ENCODE measurements at places on chromosomes 11 and 22.

DNA sequence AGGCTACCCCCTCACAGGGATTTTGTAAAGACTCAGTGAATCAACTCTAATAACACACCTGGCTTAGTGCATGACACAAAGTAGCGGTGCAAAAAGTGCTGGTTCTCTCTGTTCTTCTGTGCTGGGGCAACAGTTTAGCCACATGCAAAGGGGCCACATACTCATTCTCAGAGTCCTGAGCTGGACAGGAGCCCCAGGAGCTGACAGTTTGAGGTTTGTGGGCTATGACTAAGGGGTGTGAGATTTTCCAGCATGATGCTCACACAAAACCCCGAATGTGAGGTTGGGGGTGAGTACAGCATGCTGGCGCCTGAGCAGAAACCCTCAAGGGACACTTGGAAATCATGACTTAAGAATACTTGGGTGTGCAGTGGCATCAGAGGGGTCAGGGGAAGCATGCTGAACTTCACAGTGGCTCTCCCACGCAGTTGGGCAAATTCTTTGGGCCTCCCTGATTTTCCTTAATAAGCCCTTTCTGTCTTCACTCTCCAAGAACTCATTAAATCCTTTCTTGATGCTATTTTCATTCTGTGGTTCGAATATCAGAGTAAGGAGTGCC is 31.0 kb downstream of the TMPRSS5 start:
- DNase-seq, result no peak

DNA sequence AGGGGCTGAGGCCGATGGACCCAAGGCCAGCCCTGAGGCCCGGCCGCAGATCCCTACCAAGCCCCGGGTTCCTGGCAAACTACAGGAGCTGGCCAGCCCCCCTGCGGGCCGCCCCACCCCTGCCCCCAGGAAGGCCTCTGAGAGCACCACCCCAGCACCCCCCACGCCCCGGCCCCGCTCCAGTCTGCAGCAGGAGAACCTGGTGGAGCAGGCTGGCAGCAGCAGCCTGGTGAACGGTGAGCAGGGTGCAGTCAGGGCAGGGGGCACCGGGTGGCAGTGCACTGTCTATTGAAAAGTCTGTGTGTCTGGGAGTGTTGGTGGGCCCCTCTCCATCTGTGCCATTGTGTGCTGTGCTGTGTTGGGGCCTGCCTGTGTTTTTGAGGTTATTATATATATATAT is 16.1 kb downstream of the MICALL1 start:
- DNase-seq, result no peak

DNA sequence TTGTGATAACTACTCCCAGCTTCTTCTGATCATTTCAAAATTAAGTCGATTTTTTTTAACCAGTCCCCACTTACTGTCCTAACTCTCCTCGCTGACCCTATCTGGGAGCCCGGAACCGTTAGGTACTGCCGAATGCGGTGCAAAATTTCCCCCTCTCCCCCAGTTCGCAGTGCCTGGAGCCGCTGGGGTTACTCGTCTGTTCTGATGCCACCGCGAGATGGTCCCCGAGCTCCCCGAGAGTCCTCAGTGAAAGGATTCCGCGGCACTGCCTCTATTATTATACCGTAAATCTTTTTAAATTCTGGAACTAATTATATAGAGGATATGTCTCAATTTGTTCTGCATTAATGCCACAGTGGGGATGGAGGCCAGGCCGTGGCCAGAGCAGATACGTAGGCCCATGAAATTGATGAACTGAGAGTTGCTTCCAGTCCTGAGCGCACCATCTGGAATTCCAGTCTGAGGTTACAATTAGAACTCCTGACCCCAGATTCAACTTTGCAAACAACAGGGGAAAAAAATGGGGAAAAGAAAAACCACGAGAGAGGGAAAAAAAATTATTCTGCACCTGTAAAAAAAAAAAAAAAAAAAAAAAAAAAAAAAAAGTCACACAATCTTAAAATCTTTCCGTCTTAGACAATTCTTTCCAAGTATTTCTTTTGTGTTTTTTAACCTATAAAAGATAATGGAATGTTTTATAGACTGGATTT is 4.3 kb upstream of the WT1 start:
- DNase-seq, result no peak

DNA sequence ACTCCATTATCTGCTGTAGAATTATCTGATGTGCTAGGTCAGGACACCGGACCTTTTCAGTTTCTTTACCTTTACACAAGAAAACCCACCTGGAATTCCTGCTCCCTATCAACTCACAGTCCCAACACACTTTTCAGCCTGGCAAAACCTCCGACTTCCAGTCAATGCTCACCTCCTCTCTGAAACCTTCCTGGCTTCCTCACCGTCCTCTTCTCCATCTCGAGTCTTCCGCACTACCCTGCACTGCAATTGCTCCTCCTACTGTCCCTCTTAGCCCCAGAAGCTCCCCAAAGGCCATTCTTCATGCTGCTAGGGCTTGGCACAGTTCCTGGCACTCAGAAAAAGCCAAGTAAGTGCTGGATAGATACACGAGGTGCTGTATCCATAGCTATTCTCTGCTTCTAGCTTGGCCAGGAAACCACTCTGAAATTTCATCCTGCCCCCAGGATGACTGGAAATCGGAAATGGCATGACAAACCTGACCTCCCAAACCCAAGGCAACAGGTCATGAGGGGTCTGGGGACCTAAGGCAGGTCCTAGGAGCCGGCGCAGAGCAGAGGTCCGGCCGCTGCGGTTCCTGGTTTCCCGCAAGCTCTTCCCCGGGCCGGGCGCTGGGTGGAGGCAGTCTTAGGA is 702 bp downstream of the SYN3 start:
- no peak for DNase-seq

GRCh38 chr11:47886096-47886495 is 37.9 kb upstream of the NUP160 start:
- DNase-seq, result no peak

- DNase-seq, result no peak
Observed at GRCh38 chr11:122345586-122345985, 229.6 kb upstream of the BLID start.

DNA sequence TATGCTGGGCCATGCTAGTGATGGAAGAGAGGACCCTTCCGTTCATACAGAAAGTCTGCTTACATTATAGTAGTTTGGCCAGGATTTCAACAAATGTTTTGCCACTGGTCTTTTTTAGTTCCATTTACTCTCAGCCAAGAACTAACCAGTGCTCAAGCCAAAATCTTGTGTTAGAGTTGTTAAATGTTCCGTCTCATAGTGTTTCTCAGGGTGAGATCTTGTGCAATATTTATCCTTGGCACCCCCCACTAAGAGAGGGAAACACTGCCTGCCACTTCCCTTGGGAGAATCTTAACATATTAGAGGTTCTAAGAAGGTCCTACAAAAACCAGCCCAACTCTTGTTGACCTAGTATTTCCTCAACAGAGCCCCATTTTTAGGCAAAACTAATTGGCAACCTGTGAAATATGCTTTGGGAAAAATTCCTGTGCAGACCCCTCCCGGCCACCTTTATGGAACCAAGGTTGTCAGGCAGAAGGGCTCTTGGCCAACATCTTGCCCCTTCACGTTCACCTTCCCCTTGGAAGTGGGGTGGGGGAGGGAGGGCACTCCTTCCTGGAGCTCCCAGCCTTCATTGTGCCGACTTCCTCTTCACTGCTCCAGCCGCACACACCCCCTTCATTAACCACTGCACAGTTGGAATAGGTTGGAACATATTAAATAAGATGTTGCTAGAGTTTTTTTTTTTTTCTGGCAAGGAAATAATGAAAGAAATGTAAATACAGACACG is 173.2 kb upstream of the SORL1-AS1 start:
- DNase-seq, result no peak

DNA sequence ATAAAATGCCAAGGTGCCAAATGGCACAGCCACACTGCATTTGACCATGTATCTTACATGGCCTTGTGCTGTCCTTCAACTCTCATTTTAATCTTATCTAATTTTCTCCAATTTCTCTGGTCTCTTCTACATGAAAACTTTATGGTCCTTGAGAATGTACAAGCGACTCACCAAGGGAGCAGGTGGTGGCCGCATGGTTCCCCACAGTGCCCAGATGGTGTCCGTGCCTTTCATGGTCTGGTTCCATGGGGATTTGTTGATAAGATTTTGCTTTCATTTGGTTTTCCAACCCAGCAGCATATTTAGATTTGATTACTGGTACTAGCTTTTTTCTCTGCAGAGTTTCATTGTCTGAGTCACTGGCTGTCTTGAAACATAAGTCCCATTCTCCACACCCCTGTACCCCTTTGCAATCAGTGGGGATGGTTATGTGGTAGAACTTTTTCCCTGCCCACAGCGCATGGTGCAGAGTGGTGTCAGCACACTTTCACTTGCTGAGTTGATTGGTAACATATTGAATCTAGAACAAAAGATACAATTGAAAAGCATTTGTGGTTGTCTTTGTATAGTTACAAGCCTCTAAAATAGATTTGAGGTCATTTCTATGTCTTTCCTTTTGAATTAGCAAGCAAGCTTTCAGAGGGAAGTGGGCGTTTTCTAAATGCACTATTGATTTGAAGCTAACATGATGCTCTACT is 24.1 kb downstream of the ZNRF3 start:
- DNase-seq, result peak; percentile 13

DNA sequence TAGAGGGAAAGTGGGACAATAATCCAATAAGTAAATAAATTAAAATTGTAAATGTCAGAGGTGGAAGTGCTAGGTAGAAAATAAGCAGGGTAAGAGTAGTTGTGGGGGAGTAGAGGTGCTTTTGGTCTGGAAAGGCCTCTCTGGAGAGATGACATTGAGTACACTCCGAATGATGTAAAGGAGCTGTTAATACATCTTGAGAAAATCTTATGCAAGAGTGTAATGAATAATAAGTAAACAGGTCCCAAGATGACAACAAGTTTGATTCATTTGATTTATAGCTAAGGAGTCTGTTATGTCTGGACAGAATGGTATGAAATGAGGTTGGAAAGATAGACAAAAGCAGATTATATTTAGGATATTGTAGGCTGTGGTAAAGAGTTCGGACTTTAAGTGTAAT is 87.5 kb downstream of the TMEM135 start:
- DNase-seq, result no peak

DNA sequence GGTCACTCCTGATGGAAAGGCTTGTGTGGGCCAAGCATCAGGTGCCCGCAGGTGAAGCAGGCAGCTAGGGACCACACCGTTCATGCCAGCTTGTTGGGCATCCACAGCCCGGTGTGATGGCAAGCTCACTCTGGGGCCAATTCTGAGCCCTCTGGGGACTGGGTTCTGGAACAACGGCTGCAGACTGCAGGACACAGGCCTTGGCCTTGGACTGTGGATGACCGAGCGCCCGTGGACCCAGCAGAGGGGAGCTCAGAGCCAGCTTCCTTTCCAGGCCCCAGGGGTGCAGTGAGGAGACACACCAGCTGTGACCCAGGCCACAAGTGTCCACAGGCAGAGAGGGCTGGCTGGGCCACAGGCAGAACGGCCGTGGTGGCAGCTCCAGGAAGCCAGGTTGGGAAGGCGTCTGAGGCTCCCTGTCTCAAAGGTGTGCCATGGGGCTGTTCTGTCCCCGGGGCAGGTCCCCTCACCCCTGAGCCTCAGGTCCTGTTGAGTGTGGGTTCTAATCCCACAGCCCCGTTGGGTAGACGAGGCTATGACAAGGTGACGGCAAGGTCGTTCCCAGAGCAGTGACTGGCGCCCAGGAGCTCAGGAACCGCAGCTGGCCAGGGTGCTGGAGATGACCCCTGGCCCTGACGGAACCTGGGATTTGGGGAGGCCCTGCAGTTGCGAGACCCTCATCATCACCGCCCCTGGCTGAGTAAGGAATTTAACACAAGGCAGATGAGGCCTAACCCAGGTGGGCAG is 1079.4 kb downstream of the BRD1 start:
- no peak for DNase-seq

- DNase-seq, result no peak
Observed at GRCh38 chr11:65864706-65865471, 4.7 kb downstream of the MUS81 start.

DNA sequence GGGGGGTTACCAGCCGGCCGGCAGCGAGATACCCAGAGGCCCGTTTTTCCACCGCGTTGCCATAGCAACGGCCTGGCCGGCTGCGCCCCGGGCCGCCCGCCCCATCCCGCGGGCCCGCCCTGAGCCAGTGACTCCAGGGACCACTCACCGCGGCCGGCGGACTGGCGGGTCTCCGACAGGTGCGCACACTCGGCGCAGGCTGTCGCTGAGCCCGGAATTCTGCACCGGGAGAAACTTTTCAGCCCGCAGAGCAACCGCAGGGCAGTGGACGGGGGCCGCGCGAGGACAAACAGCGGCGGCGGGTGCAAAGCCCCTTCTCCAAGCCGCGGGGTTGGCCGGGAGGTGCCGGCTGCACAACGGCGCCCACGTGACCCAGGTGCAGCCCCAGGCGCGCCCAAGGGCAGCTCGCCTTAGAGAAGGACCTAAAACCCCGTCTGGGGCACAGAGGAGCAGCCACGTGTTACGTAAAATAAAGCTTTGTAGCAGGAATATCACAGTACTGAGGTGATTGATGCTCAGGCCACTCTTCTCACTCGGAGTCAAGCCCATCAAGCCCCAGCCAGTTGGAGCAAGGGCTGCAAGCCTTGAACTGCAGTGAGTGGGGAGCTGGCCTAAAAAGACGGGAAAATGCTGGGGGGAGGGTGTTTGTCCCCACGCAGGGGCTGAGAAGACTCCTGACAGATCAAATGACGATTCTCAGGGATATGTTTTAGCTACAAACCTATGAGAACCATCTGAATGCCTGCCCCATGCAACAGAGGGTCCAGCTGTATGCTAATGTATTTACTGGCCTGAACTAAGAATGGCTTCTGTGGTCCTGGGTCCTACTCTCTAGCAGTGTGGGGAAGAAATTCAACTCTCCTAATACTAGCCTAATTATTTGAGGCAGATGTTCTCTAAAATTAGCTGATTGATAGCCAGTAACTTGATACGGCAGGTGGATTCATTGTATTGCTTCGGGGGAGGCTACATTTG is at the start of gene STK33:
STK33 (minus strand) TSS at position 294 of the 975 bp plus-strand sequence. CDS start 119,323 bp downstream, outside the sequence.
- no peak for DNase-seq

GRCh38 chr22:44107340-44107739 is 73.4 kb upstream of the PARVG start:
- no peak for DNase-seq

DNA sequence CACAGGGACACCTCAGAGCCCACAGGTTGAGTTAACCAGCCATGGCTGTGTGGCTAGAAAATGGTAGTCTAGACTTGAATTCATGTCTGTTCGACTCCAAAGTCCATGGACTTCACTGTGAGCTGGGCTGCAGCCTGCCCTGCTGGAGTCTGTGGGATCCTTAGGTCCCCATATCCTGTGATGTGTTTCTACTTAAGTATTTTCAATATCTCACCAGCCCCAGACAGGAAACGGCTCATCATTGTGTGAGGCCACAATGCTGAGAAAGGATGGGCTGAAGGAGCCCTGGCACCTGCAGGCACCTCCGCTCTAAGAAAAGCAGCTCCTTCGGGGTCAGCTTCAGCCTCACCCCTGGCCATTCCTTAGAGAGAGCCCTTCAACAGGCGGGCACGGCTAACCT is 93.1 kb downstream of the NAT10 start:
- DNase-seq, result no peak

DNA sequence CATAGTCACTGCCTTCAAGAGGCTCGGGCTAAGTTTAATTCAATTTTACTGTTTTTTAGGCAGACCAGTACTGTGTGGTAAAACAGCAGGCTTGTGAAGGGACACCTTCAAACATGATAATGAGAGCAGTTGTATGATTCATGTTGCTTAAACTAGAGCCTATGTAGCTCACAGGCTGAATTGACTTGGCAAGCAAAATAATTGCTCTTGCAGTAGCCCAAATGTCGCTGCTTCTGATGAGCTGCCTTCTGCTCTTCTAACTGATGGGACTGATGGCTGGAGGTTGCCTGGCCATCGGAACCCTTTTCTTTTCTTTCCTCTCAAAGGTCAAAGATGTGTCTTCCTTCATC is 137.6 kb downstream of the MAML2 start:
- no peak for DNase-seq

Data from activated T-helper 1 cell treated with anti-CD3 and anti-CD28 coated beads, Interleukin-2, amount 50 U/mL, for 16 hours (primary cell).